Activated CD4-positive, alpha-beta T cell treated with anti-CD3 and anti-CD28 coated beads, Interleukin-2, amount 10 ng/mL, durations not matched to agents 24 days and 14 days (primary cell): ENCODE measurements at places on chromosomes 11 and 22. TPM values are rescaled to one million over a fixed set of nuclear protein-coding genes. Genes with fewer than 3 reads are reported as not detected.

Gene C1QTNF5
- not detected in 2 replicates for total RNA-seq

Gene PRRG4
- 0.56 and 0.85 TPM in 2 replicates for total RNA-seq

Gene KCNQ1OT1
- 0.59 and 0.61 TPM in 2 replicates for total RNA-seq

- no peak for DNase-seq
Observed at GRCh38 chr11:134502153-134502550, 90.1 kb upstream of the B3GAT1 start.

- DNase-seq, result no peak
Observed at GRCh38 chr11:132604431-132604830, 927.9 kb downstream of the OPCML start.

Gene OMP
- not detected in 2 replicates for total RNA-seq

Gene APOL1
- 36.2 and 37.3 TPM in 2 replicates for total RNA-seq

- peak; percentile 88 for DNase-seq
Observed at GRCh38 chr22:39343259-39344045, 6.3 kb upstream of the SYNGR1 start.
